ENCODE measurements at places on chromosomes 3 and 15. TPM values are rescaled to one million over a fixed set of nuclear protein-coding genes. Genes with fewer than 3 reads are reported as not detected.

DNA sequence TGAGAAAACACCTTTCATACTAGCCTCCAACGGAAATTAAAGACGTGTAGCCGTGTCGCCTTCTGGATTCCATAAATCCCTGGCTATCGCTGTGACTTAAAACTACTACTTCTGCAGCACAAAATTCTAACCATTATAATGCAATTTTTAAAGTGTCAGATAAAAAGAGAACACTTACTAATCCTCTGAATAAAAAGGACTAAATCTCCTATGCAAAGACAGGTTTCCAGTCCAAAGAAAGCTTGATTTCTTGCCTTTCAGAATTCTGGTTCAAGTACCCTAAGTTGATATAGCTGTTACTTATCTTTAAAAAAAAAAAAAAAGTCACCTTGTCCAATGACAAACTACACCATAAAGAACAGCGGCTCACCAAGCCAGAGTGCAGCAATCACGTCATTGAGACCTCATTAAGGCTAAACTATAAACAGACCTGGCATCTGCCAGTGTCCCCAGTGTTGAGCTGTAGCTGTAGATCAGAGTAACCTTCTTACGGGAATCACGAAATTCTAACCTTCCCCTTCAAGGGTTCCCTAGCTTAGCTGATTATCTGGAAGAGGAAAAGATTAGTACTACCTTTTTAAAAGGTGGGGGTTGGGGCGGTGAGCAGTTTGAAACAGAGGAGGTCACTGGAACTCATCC is 2.2 kb downstream of the ABCC5 start:
- DNase-seq: no peak

DNA sequence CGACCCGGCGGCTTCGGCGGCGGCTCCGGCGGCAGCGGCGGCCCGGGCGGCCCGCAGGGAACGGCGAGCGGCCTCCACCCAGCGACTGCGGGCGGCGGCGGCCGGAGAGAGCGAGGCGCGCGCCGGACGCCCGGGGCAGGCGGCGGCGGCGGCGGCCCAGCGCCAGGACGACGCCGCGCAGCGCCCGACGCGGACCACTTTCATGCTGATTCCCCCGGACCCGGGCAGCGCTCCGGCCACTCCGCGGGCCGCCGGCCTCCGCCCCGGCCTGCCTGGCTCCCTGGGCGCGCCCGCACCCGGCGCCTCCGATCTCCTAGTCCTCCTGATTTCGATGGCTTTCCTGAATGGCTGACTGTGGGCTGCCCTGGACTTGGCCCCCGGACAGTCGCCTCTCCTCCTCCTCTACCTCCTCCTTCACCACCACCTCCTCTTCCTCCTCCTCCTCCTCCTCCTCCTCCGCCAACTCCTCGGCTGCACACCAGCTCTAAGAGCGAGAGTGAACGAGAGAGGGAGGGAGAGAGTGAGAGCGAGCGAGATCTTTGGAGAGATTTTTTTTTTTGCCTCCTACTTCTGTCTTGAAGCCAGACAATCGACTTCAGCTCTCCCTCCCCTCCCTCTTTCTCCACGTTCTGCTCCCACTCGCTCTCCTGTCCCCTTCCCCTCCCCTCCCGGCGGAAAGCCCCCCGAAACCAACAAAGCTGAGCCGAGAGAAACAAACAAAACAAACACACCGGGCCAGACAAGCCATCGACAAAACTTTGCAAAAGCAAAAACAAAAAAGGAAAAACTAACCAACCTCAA is 844 bp downstream of the NR2F2 start:
- DNase-seq: no peak

- DNase-seq: no peak
Measured at GRCh38 chr15:74250266-74250665, 14.1 kb downstream of the CCDC33 start.

DNA sequence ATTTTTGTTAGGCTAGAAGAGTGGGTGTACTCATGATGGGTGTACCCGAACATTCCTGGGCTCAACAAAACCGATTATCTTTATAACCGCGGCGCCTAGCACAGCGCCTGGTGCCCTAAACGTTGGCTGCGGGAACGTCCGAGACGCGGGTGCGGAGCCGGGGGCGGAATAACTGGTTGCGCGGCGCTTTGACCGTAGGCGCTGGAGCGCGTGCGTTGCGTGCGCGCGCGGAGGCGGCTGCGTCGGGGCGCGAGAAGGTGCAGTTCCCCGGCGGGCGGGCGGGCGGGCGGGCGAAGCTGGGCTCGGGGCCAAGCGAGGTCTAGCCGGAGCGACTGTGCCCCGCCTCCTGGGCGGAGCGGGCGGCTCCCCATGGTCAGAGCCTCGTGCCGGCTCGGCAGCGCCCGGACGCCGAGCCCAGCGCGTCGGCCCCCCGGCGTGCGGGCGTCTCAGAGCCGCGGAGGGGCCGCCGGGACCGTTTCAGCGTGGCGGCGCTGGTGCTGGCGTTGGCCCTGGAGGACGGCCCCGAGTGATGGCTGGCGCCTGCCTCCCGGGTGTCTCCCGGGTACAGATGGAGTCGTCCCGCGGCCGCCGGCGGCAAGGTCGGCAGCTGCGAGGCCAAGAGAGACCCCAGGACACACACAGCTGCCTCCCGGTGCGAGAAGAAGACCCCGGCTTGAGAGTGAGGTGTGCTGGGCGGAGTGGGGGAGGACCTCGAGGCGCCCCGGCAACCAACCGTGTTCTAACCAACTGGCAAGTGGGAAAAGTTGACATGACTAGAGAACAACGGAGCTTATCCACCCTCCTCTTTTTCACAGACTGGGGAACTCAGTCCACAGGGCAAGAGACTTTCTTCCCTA is at the start of gene PLAAT1:
Gene PLAAT1, plus strand, starts transcription at position 373 of the 857 bp plus-strand sequence. CDS start 14,429 bp downstream, outside the sequence.
- peak; percentile 32 for DNase-seq

- DNase-seq: no peak
Measured at GRCh38 chr3:39013289-39013688, 38.5 kb downstream of the SCN11A start.

- no peak for DNase-seq
Measured at GRCh38 chr3:171566803-171567422, 106.7 kb upstream of the TNIK start.

DNA sequence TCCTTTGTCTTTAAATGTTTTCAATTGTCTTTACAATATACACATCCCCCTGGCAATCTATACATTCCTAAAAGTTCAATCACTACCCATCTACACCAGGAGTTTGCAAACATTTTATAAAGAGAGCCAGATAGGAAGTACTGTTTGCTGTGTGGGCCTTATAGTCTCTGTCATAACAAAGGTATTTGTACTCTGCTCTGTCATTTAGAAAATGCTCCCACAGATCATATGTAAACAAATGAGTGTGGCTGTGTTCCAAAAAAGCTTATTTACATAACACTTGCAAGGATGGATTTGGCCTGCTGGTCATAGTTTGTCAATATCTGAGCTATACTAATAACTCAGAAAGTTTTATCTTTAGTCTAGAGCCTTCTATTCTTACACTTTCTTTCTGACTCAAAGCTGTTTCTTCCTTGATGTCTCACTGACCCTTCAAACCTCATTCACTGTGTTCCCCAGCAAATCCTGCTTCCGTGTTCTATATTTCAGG is 511.9 kb downstream of the GBE1 start:
- DNase-seq: no peak

- peak; percentile 57 for DNase-seq
Measured at GRCh38 chr15:41512940-41513505, 604 bp downstream of the LTK start.

- DNase-seq: no peak
Measured at GRCh38 chr15:55960946-55961345, 32.5 kb downstream of the NEDD4 start.

DNA sequence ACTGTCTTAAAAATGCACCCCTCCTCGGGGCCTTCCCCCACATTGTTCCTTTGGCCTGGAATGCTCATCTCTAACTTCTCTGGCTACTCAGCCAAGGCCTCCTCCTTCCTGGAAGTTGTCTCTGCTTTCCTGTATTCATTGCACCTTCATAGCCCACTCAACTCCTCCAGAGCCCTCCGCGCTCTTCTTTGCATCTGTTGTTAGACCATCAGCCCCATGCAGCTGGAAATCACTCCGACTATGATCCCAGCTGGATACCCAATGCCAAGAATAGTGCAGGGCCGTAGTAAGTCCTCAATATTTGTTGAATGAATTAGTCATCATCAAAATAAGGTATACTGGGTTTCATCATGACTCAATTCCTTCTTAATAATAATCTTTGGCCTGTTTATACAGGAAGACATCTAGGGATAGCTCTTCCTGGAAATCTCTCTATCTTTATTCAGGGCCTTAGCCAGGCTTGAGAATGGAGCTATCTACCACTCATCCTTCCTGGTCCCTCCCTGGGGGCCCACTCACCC is 112.7 kb downstream of the SYNPR start:
- no peak for DNase-seq

DNA sequence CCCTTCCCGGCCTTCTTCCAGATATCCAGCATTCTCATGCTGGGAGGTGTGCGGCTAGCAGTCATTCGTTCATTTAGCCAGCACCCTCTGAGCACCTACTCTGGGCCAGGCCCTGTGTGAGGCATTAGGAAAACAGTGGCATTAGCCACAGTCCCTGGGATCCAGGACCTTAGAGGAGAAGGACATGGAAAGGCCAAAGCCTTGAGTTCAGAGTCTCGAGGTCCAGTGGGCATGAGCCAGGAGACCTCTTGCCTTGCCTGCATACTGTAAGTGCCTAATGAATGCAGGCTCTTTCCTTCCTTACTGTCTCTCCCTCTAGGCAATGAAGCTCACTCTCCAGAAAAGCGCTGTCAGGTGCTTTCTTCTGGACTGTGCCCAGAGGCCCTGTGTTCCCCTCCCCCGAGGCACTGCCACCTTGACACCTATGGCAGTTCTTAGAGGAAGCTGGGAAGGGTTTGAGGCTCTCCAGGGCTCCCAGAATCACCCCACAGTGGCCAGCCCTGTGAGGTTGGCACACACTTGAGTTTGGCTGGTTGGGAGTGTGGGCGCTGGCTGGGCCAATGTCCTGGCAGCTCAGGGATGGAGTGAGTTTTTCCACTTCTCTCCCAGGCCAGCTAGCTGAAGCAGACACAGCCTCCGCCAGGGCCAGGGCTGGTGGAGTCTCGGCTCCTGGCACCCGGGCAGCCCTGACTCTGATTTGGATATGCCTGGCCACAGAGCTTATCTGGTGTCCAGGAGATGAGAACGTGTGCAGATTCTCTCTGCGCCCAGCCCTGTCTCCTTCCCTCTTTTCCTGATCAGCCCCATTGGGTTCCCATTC is 5.4 kb downstream of the CORO2B start:
- DNase-seq: no peak

DNA sequence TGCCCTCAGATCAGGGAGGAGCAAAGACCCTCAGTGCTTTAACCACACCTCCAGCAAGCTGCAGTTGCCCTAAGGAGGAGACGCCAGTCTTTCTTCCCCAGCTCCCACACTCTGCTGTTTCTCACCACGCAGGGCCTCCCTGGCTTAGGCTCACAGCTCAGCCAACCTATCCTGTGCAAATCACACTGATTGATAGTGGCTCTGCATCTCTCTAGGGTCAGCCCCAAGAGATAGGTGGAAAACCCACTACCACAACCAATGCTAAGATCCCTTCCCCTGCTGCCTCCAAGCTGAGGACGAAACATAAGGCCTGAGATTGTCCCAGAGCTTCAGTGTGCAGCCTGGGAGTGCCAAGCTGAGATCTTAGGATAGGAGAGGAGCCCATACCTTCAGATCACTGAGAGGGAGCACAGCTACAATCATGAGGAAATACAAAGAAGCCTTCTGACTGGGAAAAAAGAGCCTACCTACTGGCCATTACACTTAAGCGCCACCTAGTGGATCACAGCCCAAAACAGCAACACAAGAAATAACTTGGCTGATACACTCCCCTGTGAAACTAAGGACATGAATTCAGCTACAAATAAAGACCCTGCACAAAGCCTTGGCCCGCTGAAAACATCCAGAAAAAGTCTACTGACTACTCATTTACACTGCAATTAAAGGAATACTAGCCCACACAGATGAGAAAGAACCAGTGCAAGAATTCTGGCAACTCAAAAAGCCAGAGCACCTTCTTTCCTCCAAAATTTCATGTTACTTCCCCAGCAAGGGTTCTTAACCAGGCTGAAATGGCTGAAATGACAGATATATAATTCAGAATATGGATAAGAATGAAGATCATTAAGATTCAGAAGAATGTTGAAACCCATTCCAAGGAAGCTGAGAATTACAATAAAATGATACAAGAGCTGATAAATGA is 271.5 kb upstream of the DCBLD2 start:
- DNase-seq: no peak

GRCh38 chr3:51441282-51442030 is 50.4 kb downstream of the RBM15B start:
- DNase-seq: no peak

DNA sequence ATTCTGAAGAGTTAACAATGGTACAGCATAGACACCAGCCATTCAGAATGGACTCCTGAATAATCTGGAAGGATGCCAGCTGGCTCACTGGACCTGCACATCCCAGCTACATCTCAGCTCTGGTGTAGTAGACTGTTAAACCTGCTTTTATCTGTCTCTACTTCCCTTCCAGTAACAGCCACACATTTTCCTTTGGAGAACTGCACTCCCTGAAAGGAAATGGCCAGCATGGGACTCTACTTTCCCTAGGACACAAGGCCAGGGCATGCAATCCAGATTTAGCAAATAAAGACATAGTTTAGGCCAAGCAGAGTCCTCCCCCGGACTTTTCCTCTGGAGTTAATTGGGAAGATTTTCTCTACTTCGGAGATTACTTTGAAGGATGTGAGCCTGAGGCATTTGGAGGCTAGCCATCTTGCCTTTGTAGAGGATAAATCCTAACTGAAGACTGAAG is 82.7 kb upstream of the TCF12 start:
- no peak for DNase-seq

DNA sequence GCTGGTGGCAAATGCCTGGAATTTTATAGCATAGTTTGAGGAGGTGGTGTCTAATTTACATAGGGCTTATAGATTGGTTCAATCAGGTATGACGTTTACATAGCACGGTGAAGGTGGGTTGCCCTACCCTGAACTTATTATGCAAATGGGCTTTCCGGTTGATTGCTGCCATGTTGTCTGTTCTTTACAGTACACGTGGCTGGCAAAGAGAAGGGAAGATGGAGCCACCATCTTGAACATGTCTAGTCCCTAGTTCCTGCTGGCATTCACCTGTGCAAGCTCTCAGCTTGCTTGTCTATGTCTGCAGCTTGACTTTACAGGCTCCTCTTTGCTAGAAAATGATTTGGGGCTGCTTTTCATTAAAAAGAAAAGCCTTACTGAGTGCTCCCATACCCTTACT is 14.0 kb upstream of the STAC start:
- no peak for DNase-seq

DNA sequence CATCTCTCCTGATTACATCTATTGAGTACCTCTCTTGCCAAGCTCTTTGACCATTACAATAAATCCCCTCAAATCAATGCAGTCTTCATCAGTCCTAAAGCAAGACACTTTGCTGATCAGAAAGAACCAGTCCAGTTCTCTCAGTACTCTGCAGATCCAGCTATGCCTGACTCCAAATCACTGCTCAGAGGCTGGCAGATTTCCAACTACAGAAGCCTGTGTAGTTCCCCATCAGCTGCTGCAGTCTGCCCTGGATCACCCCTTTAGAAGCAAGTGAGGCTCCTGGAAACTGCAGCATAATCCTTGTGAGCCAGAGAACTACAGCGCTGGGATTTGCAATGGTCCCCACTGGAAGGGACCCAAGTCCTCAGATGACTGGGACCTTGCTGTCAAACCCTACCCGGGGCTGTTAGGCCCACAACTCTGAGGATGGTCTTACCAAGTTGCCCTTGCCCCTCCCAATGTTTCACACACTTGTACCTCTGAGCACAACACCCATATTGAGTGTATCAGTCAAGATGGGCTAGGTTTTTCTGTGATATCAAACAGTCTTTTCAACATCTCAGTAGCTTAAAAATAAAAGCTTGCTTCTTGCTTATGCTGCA is 81.9 kb upstream of the TOPAZ1 start:
- no peak for DNase-seq

DNAJA4 gene
- total RNA-seq: 26.0 TPM

ADGRG7 gene
- not detected for total RNA-seq

TMEM108 gene
- not detected for total RNA-seq

KCNH8 gene
- total RNA-seq: not detected

CHP1 gene
- 41.3 TPM for total RNA-seq

PLA2G4D gene
- total RNA-seq: not detected
